HT1080 (cell line): ENCODE measurements at places on chromosomes 3 and 15. TPM values are rescaled to one million over a fixed set of nuclear protein-coding genes. Genes with fewer than 3 reads are reported as not detected.

DNA sequence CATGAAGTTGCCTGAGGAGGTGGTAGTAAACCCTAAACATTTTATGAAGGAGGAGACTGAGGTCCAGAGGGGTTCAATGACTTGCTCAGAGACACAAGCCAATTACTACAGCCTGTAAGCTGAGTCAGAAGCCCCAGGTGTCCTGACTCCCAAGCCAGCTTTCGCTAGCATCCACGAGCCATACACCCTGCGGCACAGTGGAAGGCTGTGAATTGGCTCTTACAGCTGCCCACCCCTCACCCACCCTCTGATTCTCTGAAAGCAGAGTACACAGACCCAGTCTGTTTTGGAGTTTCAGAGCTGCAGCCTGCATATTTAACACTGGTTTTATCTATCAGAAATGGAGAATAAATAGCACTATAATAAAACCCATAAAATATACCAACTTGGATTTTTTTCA is 253.4 kb downstream of the IGSF11 start:
- no peak for DNase-seq

GRCh38 chr15:44735482-44736180 is 697 bp upstream of the TRIM69 start:
- DNase-seq = no peak

GRCh38 chr15:87477737-87478686 is 778.5 kb downstream of the NTRK3 start:
- DNase-seq = peak; percentile 81

DNA sequence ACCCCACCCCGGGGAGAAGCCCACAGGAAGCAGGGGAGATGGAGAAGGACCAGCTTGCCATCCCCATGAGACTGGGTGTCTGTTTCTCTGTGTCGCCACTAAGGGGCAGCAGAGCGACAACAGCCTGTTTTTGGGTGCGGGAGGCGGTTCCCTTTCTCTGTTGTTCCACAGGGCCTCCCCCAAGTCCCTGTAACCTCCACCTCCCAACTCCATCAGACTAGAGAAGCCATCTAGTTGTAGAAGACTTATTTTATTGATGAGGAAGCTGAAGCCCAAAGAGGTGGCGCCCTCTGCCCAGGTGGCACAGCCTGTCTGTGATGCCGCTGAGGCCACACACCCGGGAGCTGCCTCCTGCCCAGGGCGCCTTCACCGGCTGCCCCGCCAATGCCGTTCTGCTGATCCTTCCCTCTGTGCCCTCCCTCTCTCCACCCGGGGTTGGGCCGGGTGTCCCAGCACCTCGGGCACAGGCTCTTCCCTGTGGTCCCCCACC is 3.9 kb upstream of the CCDC9B start:
- peak; percentile 81 for DNase-seq

GRCh38 chr3:196883361-196883760 is 15.6 kb downstream of the SENP5 start:
- DNase-seq = no peak

DNA sequence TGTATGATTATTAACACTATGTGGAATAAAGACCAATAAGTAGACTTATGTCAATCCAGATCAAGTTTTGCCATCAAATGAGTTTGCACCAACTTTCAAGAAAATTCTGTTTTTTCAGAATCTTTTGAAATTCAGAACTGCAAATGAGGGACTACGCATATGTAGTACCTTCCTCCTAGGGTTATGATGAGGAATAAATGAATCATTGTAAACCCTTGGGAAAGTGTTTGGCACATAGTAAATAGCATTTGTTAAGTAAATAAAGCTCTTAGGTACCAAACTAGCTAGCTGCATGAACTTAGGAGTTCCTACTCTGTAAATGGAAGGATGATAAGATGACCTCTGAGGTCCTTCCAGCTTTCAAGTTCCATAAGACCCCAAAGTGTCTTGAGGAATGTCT is 242.6 kb upstream of the SETMAR start:
- DNase-seq = no peak

DNA sequence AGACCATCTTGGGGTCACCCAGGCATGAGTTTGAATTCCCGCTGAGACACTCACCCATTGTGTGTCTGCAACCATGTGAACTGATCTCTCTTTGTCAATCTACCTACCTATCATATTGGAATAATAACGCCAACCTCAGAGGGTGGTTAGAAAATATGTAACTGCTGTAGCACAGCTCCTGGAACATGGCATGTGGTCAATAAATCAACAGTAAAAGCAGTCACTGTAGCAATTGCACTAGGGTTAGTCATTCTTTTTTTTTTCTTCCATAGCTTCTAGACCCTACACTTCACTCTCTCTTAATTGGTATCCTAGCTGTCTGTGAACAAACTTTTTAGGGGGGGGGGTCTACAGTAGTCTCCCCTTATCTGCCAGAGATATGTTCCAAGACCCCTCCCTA is 64.2 kb upstream of the SLCO2A1 start:
- DNase-seq = no peak

GRCh38 chr3:45792516-45793172 is 3.7 kb downstream of the SLC6A20 start:
- DNase-seq = no peak

DNA sequence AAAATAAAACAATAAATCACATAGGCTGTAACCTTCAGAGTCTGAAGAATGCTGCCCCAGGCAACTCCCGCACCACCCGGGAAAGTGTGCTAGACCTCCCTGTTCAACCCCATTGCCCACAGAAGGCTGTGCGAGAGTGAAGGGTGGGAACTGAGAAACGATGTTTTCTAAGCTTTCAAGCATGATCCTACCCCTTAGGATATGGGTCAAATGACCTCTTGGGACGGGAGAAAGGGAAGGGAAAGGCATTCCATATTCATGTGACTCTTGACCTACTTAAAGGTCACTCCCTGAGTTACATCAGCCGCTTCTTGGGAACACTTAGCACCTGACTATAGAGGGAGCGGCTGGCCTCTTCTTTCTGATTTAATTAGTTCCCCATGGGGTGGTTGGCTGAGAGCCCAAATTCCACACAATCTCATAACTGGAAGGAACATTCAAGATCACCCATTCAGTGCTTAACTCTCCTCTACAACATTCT is 114.7 kb upstream of the SLC24A5 start:
- DNase-seq = no peak

GRCh38 chr15:82945326-82945725 is 7.2 kb downstream of the HOMER2 start:
- DNase-seq = no peak

- peak; percentile 32 for DNase-seq
Observed at GRCh38 chr3:9280451-9281219, 31.2 kb upstream of the SRGAP3 start.

DNA sequence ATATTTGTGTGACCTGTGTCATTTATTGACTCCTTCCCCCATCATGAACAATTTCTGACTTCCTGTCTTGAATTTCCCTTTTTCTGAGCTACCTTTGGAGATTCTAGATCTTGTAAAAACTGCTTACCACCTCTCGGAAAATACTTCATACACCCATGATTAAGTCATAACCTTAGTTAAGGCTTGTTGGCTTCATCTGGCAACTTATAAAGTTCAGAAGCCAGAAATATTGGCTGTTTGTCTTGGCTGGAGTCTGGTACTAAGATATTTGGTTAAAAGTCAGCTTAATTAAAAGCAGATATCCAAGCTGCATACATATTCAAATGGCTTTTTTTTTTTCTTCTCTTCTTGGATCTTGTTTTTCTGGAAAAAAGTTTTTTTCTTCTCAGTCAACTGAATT is 37.3 kb upstream of the B3GALNT1 start:
- DNase-seq = no peak

DNA sequence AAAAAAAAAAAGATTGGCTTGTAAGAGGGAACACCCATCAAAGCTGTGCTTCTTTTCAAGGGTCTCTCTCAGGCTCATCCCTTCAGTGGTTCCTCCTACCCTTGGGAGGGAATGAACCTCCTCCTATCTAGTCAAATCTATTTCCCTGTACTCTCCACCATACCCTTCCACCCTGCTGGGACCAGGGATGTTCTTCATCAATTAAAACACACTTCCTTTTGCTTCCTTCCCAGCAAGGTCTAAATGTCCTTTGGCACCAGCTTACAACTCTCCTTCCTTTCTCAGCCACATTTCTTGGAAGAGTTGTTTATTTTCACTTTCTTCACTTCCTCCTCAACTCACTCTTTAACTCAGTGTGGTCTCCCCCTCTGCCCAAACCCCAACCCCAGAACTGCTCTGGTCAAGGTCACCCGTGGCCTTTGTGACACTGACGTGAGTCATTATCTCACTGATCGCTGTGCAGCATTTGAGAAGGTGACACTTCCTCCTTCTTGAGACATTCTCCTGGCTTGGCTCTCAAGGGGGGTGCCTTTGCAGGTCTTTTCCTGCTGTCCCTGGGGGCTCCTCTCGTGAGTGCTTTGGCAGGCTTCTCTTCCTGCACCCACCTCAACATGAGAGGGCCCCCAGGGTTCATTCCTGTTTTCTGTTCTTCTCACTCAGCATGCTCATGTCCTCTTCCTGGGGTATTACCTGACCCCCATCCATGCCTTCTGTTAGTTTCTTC is 210.5 kb upstream of the TLE3 start:
- DNase-seq = no peak

GRCh38 chr3:77137559-77137958 is 97.7 kb downstream of the ROBO2 start:
- no peak for DNase-seq

DNA sequence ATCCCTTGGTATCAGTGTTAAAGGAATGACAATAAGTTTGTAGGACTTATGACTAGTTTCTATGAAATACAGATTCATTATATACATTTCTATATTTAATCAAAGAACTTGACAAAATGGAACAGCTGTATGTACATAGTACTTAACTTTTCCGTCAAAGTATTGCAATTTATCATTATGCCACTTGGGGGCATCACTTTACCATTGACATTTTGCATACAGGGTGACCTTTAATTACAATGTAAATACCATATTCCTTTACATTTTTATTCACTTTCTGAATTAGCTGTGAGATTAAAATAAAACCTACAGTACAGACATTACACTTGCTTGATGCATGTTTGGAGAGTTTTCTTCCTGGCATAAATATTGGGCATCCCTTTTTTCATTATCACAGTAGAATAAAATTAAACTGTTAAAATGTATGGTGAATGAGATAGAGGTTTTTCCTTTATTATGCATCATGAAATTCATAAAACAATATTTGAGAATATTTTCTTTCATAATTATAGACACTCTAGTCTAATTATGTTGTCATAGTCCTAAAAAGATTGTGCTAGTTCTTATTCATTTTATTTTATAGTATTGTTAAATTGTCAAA is 6.9 kb downstream of the NEK11 start:
- peak; percentile 28 for DNase-seq

DNA sequence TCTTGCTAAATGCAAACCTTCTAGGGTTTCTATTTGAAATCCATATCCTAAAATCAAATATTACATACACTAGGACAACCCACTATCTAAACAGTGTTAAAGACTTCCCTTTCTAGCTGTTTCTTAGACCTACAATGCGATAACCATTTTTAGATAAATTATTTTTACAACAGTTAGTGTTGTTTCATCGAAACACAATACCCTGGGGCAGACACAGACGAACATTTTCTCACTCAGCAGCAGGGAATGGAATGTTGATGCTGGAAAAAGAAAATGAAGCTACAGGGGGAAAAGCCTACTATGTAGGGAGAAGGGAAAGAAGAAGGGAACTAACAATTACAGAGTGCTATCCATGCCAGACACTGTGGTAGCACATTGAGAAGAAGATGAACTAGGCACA is 6.0 kb upstream of the HERC1 start:
- DNase-seq = no peak

- DNase-seq = peak; percentile 80
Observed at GRCh38 chr3:27147215-27147614, 222.0 kb downstream of the NEK10 start.

- peak; percentile 60 for DNase-seq
Observed at GRCh38 chr3:161274691-161275298, 53.7 kb downstream of the NMD3 start.

DNA sequence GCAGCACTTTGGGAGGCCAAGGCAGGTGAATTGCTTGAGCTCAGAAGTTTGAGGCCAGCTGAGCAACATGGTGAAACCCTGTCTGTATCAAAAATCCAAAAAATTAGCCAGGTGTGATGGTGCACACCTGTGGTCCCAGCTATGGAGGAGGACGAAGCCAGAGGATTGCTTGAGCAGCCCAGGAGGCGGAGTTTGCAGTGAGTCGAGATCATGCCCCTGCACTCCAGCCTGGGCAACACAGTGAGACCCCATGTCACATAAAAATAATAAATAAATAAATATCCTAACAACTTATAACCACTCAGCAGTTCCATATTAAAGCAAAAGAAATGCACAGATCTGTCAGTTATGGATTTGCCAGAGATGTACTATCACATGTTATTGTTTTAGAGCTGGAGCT is 62.6 kb downstream of the LMLN start:
- DNase-seq = no peak

GRCh38 chr3:157652366-157652765 is 149.2 kb upstream of the VEPH1 start:
- DNase-seq = no peak

- DNase-seq = no peak
Observed at GRCh38 chr15:78440375-78441373, 2.7 kb downstream of the IREB2 start.

- no peak for DNase-seq
Observed at GRCh38 chr3:5002174-5002870, 23.1 kb downstream of the BHLHE40 start.

DNA sequence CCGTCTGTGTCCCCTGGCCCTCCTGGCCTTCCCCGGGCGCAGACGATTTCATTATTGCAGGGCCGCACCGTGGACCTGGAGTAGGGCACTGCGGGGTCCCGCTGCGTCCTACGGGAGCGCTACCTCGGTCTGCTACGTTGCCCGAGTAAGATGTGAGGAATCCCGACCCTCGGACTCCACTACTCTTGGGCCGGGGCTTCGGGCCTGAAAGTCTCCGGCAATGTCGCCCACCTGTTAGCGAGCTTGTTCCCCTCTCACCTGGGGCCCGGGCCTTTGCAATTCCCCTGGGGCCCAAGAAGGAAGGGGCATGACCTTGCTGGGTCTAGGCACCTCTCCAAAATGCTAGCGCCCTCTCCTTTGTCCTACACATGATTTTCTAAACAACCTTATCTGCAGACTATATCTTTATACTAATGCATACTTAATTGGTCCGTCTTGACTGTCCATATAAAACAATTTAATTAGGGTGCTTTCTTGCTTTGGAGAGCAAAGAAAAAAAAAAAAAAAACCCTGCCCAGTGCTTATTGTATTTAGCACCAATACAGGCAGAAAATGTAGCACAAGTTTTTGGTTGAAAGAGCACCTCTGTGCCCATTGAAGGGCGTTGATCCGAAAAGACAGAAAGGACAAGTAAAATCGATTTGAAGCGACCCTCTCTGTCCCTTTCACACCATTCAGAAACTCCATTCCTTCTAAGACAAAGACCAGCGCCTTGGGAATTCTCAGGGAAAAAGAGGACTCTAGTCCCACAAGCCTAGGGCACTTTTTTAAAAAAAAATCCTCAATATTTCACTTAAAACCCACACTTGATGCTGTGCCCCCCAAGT is 7.0 kb upstream of the NR2F2 start:
- no peak for DNase-seq

FBN1 gene
- 18.5 and 21.0 TPM in 2 replicates for total RNA-seq

OGG1 gene
- 27.8 and 30.9 TPM in 2 replicates for total RNA-seq

GATM gene
- total RNA-seq = not detected in 2 replicates

IFT80 gene
- 13.5 and 18.3 TPM in 2 replicates for total RNA-seq

DCLK3 gene
- not detected in 2 replicates for total RNA-seq
